T-helper 2 cell (primary cell): ENCODE measurements at places on chromosomes 16 and 17.

DNA sequence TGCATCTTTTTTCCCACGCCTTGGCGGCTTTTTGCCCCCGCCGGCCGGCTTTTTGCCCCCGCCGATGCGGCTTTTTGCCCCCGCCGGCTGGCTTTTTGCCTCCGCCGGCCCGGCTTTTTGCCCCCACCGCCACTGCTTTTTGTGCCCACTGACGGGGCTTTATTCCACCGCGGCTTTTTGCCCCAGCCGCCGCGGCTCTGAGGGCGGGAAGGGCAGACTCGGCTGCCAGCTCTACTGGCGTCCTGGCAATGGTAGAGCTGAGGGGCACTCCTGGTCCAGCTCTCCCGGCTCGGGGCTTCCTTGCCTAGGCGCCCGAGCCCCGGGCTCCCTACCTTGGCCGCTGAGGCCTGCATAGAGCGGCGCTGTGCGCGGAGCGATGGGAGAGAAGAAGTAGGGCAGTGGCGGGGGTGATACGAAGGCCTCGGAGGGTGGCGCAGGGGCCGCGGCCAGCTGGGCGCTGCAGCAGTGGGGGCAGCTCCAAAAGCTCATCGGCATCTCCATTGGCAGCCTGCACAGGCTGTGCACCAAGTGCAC is 591.4 kb downstream of the TP53TG3F start:
- DNase-seq: no peak

- DNase-seq: no peak
Observed at GRCh38 chr16:88200896-88201185, 181.9 kb upstream of the ZNF469 start.

DNA sequence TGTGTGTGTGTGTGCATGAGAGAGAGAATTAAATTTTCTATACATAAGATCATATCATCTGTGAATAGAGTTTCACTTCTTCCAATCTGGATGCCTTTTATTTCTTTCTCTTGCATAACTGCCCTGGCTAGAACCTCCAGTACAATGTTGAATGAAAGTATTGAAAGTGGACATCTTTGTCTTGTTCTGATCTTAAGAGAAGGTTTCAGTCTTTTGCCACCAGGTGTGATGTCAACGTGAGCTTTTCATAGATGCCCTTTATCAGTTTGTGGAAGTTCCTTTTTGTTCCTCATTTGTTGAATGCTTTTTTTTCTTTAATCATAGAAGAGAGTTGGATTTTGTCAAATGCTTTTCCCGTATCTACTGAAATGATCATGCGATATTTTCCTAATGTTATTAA is 63.3 kb downstream of the RNF213 start:
- DNase-seq: no peak

- no peak for DNase-seq
Observed at GRCh38 chr16:47787696-47788095, 326.6 kb downstream of the PHKB start.

GRCh38 chr16:11966173-11966572 is 1.2 kb downstream of the TNFRSF17 start:
- no peak for DNase-seq

GRCh38 chr17:76207275-76208059 is 32.8 kb downstream of the RNF157 start:
- DNase-seq: no peak

DNA sequence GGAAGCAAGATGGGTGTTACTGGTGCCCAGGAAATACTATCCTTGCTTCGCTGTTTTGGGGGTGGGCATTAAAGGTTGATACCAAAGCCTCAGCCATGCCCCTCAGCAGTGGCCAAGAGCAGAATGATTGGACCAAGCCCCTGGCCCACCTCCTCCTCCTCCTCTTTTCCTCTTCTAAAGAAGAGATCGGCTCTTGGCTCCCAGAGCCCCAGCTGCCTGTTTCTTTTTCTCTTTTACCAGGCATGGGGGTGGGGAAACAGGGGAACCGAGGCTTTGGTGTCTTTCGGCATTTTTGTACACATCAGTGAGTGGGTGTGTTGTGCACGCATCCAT is 5.8 kb downstream of the THRA start:
- DNase-seq: no peak

GRCh38 chr17:32298298-32298697 is 32.7 kb downstream of the RHBDL3 start:
- DNase-seq: no peak

- DNase-seq: no peak
Observed at GRCh38 chr17:49360796-49361128, 1.3 kb downstream of the ZNF652 start.

DNA sequence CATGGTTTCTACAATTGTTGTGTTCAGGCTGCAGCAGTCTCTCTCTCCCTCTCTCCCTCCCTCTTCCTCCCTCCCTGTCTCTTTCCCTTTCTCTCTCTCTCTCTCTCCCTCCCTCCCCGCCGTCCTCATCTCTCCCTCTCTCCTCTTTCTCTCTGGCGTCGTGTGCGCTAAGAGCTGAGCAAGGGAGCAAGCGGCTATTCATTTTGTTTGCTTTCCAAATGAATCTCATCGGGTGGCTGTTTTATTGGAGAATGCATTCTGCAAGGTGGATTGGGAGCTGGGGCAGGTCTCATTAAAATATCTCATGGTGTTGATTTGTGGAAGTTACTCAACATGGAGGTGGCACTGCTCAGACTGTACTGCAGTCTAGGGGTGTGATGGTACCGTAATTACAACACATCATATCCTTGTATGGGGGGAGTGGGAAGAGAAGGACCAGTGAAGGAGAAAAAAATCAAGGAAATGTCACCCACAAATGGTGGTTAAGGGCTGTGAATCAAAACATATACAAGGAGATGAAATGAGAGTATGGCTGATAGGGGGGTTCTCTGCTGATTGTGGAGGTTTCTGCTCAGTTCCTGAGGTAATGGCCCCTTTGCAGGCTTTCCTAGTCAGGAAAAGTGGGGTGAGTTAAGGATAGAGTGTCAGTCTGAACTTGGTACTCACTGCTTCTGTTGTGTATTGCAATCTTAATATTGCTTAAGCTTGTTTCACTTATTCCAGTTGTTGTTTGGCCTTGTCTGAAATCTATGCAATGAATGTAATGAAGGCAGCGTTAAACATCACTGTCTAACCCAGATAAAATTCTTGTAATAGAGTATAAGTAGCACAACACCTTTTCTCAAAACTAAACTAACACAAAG is 2.7 kb downstream of the MSL1 start:
- no peak for DNase-seq

- no peak for DNase-seq
Observed at GRCh38 chr17:62064029-62064790, 868 bp downstream of the MED13 start.

DNA sequence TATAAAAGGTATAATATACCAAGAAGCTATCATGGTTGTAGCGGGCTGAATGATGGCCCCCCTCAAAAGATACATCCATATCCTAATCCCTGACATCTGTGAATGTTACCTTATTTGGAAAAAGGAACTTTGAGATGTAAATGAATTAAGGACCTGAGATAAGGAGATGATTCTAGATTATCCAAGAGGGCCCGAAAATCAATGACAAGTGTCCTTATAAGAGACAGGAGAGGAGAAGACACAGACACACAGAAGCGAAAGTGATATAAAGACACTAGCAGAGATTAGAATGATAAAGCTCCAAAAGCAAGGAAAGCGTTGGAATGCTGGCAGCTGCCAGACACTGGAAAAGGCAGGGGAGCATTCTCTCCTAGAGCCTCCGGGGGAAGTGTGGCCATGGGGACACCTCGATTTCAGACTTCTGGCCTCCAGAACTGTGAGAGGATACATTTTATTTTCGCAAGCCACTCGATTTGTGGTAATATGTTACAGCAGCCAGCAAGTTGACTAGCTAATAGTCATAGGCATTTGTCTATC is 12.5 kb upstream of the GP1BA start:
- DNase-seq: no peak

DNA sequence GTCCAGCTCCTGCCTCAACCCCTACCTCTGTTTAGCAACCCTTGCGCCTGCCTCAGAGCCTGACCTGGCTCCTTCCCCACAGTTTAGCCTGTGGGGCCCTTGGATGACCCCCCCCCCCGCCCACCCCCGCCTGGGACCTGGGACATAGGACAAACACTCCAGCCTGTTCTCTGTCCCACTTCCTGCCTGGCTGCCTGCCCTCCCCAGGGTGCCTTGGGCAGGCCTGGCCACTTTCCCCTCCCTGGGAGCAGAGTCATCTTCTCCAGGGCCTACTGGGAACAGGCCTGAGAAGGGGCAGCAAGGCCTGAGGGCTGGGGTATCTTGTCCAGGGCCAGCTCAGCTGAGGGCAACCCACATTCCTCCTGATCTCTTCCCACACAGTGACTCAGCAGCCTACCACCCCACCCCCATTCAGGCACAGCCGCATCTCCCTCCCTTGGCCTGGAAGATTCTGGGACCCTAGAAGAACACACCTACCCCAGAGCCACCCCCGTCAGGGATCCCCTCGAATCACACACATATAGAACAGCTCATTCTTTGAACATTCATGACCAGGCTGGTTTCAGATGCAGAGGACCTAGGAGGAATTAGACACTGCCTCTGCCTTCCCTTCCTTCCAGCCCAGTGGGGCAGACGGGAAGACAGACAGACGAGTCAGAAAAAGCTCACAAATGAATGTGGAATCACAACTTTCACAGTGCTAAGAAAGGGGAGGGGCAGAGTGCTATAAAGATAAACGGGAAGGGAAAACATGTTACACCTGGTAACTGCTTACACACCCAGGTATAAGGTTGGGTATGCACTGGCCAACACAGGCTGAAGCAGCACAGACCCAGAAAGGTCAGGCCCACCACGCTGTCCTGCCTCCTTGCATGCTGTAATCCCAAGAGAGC is 6.0 kb downstream of the FHOD1 start:
- no peak for DNase-seq

DNA sequence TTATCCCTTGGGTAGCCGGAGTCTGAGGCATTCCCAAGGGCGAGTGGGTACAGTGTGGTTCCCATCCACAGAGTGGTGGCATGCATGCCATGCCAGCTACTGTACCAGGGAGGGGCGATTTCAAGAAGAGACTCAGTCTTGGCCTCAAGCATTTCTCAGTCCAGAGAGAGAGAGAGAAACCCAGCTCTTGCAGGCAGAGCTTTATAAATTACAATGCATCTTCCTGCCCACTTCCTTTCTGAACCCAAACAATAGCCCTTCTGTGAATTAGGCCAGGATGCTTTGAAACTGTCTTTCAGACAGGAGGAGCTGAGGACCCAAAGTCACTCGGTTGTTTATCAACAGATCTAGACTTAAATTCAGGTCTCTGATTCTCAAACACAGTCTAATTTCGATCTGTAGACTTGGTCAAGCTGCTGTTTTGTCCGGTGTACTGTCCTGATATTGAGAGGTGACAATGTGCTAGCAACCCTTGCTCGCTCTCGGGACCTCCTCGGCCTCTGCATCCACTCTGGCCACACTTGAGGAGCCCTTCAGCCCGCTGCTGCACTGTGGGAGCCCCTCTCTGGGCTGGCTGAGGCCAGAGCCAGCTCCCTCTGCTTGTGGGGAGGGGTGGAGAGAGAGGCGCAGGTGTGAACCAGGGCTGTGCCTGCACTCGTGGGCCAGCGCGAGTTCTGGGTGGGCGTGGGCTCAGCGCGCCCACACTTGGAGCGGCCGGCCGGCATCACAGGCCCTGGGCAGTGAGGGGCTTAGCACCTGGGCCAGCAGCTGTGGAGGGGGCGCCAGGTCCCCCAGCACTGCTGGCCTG is 408.0 kb downstream of the UTP18 start:
- no peak for DNase-seq

DNA sequence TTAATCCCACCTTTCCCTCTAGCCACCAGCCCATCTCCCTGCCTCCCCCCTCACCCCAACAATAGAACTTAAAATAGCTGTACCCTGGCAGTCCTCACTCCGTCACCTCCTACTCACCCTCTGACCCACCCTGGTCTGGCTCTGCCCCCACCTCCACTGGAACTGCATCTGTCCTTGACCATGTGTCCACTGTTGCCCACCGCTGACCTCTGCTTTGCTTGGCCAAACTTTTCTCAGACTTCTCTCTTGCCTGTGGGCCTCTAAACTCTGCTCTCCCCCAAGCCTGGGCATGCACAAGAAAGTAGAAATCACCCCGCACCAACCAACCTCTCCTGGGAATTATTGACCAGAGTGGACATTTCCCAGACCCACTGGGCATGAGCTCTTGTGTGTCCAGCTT is 169.8 kb downstream of the WSCD1 start:
- no peak for DNase-seq

DNA sequence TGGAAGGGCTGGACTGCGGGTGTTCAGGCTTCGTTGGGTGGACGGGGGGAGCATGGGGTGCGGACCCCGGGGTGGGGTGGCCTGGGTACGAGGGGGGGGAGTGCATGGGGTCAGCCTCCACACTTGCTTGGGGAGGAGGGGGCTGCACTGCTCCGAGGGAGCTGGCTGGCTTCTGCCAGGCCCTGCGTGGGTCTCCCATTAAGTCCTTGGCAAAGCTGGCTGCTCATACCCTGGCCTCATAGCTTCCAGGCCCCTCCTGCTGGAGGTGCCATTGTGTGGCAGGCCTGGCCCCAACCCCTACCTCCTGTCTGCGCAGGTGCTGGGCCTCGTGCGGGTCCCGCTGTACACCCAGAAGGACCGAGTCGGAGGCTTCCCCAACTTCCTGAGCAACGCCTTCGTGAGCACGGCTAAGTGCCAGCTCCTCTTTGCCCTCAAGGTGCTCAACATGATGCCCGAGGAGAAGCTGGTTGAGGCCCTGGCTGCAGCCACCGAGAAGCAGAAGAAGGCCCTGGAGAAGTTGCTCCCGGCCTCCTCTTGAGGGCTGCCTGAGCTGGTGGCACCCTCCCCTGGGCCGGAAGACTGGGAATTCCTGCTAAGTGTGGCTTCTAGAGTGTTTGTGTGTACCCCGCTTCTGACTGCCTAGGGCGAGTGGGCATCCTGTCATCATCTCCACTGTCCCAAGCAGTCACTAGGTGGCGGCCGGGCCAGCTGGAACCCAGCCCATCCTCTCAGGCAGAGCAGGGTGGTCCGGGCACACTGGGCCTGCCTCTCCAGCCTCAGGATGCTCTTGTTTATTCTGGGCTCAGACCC is 1.5 kb downstream of the NUDT16L1 start:
- no peak for DNase-seq

DNA sequence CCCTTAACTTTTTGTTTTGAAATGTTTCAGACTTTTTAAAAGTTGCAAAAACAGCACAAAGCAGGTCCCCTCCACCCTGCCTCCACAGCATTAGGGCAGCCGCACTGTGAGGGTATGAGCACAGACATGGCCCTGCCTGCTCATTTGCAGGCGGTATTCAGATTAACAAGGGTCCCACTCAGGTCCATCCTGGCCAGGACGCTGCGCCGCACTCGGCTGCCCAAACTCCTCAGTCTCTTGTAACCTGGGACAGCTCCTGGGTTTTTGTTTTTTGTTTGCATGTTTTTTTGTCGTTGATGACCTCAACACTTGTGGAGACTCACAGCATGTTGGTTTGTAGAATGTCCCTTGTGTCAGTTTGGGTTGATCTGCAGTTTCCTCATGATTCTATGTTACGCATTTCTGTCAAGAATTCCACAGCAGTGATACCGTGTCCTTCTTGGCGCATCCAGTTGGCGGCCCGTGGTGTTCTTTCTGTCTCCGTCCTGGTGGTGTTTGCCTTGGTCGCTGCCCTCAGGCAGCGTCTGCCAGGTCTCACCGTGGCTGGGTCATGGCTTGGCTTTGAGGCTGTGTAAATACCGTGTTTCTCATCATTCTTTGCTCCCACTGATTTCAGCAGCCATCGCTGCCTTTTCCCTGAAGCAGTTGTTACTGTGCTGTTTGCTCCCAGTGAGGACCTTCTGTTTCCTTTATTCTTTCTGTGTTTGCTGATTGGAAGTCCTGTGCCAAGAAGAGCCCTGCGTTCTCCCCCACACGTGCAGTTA is 18.5 kb downstream of the CRAMP1 start:
- no peak for DNase-seq

- DNase-seq: no peak
Observed at GRCh38 chr17:78041386-78042179, 83.1 kb downstream of the TNRC6C start.
